Lung microvascular endothelial cell (primary cell): ENCODE measurements at places on chromosomes 13 and 19. TPM values are rescaled to one million over a fixed set of nuclear protein-coding genes. Genes with fewer than 3 reads are reported as not detected.

- DNase-seq: no peak
Observed at GRCh38 chr13:32941368-32941767, 74.9 kb upstream of the KL start.

GRCh38 chr19:16293118-16294091 is 31.2 kb upstream of the KLF2 start:
- DNase-seq: peak; percentile 67

DNA sequence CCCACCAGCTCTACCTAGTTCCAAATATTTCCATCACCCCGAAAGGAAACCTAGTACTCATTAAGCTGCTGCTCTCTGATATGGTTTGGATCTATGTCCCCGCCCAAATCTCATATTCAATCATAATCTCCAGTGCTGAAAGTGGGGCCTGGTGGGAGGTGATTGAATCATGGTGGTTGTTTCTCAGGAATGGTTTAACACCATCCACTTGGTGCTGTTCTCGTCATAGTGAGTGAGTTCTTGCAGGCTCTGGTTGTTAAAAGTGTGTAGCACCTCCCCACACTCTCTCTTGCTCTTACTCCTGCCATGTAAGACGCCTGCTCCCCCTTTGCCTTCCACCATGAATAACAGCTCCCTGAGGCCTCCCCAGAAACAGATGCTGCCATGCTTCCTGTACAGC is 43.4 kb upstream of the MED4 start:
- DNase-seq: no peak

GRCh38 chr13:48739386-48739964 is 85.7 kb downstream of the CYSLTR2 start:
- DNase-seq: no peak

GRCh38 chr19:51196181-51196580 is 28.7 kb upstream of the CD33 start:
- no peak for DNase-seq

ERICH4 gene
- total RNA-seq: not detected in 2 replicates

DNA sequence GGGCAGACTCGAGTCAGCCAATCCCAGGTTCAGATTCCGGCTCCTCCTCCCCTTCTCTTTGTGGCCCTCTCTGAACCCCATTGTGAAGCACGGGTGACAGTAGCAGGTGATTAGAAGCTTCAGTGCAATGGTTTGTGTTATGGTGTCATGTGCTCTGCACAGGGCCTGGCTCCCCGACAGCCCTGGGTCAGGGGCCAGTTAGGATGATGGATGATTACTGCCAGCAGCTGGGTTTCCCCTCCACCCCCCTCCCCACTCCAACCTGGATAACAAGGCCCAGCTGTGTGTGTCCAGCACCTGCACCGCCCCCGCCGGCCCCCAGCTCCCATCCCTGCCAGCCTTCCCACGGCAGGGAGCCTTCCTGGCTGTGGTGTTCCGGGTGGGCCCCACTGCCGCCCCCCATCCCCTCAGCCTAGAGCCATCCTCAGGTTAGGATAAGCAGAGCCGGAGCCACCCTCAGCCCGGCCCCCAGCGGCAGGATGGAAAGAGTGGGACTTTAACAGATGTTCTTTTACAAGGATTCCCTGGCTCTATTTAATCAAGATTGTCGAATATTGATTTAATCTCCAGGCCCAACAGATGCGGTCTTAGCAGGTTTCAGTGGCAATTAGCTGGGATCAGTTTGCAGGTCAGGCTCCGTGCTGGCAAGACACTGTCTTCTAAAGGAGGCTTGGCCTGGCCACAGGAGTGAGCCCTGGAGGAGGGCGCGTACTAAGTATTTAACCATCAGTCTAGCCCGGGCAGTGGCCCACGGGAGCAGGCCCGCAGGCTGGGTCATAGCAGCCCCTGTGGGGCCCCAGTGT is 156.2 kb downstream of the SIPA1L3 start:
- DNase-seq: peak; percentile 46

GPR180 gene
- 7.0 and 8.5 TPM in 2 replicates for total RNA-seq

DNA sequence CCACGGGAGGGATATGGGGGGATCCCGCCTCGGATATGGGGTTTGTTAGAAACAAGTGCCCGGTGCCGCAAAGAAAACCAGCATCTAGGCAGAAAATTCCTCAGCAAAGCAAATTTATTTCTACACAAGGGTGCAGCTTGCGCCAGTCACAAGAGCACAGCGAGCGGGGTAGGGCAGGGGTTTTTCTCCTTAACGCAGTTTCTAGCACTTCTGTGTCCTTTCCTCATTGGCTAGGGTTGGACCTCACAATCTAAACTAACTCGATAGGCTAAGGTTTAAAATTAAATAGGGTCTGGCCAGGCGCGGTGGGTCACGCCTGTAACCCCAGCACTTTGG is 595 bp downstream of the ZNF440 start:
- DNase-seq: peak; percentile 41

- no peak for DNase-seq
Observed at GRCh38 chr13:113950451-113951245, 23.2 kb downstream of the C13orf46 start.

GRCh38 chr19:17951990-17952976 is 14.6 kb upstream of the KCNN1 start:
- no peak for DNase-seq

OR1I1 gene
- not detected in 2 replicates for total RNA-seq

GRCh38 chr13:47033216-47033615 is 136.4 kb upstream of the HTR2A start:
- DNase-seq: no peak

KLHL1 gene
- not detected in 2 replicates for total RNA-seq

KLK5 gene
- total RNA-seq: not detected in 2 replicates

- no peak for DNase-seq
Observed at GRCh38 chr13:97130190-97130589, 91.9 kb upstream of the MBNL2 start.

DNA sequence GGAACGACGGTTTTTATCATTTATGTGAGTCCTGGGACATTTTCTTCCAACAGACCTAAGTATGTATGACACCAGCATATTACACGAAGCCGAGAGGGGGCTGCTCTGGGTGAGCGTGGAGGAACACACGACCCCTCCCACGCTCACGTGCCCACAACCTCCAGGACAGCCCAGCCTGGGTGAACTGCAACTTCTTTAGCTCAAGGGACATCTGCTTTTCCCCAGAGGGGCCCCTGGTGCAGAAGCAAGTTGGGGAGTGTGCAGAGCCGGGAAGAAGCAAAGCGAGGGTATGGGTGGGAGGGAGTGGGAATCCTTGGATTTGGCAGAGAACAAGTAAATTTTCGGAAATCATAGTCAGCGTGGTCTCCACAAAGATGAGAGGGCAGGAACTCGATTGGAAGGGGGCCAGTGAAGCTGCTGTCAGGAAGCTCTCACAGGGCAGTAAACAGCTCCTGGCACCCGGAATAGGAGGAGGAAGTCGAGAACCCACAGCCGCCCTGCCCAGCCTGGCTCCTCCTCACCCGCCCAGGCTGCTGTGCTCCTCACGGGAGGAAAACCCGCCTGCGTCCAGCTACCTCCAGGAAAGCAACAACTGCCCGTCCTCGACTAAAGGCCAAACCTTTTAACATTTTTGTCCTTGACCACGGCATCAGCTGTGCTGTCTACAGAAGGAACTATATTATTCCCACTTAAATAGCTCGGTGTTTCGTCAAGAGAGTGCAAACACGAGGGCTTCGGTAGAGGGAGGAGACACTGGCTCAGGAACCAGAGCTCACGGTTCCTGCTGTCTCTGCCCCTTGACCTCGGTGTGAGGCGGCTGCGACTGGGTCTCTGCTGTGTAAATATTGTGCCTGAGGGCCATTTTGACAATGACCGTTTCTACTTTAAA is 17.2 kb upstream of the CFAP97D2 start:
- DNase-seq: peak; percentile 66

DNA sequence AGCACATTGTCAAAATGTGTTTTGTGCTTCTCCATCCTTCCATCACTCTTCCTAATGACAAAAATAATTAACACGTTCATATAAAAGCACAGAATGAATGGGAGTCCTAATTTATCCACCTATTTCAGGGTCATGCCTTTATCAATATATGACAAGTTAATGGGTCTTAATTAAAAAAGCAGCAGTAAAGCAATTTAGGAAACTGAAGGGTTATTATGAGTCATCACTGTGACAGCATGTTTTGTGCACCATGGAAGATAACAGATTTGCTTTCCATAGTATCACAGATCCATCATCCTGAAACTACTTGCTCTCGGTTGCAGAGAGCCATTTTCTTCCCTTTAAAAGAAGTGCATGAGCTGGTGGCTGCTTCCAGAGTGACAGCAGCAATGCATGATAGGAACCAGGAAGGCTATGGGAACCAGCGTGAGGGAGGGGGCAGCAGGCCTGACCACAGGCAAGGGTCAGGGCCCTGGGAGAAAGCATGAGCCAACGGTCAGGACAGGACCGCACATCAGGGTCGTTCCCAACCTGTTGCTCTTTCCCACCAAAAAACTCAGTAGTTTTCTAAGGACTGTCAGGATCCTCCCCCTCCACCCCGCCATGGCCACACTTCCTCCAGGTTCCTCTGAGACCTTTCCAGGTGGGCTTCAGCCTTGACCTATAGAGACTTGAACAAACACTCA is 784.1 kb downstream of the UQCRFS1 start:
- DNase-seq: no peak

DNA sequence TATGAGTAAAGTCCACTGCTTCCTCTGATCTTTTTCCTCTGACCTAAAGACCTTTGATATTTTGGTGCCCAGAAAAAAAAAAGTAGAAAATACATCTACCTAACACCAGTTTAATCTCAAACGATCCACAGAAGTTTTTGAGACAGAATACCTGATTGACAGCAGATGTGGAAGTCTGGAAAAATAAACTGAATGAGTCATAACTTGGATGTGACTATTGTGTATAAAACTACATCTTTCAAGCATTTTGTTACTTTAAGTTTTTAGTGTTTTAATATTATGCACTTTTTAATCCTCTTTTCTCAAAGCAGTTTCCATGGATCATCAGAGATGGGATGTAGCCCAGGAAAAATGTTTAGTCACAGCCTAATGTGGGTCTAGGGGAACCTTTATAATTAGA is 216.1 kb downstream of the SLITRK1 start:
- DNase-seq: no peak

CGB5 gene
- total RNA-seq: not detected in 2 replicates

GRCh38 chr19:45729800-45730290 is 851 bp downstream of the FBXO46 start:
- DNase-seq: peak; percentile 52

GRCh38 chr19:42443944-42444398 is 1.2 kb upstream of the CXCL17 start:
- DNase-seq: no peak

ZNF418 gene
- total RNA-seq: 1.7 and 6.2 TPM in 2 replicates

REEP6 gene
- 0.20 and 0.44 TPM in 2 replicates for total RNA-seq

ZMYM2 gene
- total RNA-seq: 27.0 and 41.5 TPM in 2 replicates

VSTM1 gene
- not detected in 2 replicates for total RNA-seq

SPRYD7 gene
- total RNA-seq: 3.7 and 4.2 TPM in 2 replicates

DNA sequence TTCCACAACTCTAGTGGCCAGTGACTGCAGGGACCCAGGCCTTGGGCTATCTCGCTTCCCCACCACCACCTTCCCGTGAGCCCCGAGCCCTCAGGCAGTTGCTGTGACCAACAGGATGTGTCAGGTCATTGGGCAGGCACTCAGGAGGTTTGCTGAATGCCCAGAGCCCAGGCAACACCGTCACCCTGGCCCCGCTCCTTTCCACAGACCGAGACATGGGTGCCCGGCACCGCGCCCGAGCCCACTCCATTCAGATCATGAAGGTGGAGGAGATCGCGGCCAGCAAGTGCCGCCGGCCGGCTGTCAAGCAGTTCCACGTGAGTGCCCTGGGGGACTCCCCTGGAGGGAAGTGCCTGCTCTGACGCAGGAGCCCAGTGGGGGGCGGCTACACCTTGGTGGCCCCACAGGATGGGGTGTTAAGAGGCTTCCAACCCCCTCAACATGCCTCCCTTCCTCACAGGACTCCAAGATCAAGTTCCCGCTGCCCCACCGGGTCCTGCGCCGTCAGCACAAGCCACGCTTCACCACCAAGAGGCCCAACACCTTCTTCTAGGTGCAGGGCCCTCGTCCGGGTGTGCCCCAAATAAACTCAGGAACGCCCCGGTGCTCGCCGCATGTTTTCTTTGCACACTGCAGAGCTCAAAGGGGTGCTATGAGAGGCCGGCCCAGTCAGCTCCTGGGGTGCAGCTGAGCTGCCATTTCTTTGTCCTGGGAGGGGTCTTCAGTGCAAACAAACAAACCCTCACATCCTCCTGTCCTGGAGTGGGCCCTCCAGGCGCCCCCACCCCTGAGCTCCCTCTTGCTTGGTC is 3.2 kb downstream of the RPL18A start:
- no peak for DNase-seq

DNA sequence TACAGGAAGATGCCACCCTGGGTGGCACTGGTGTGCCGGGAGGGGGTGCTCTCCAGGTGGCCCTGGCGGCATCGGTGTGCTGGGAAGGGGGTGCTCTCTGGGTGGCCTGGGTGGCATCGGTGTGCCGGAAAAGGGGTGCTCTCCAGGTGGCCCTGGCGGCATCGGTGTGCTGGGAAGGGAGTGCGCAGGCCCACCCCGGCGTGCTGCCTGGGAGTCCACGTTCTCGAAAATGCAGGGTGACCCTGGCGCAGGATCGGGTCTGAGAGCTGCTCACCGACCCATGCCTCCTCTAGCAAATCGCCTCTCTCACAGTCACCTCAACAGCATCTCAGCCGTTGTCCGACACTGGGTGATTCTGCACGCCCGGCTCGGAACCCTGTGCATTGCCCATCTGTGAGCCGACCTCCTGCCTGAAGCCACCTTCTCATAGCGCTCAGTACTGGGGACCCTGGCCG is 36.4 kb downstream of the RASA3 start:
- DNase-seq: no peak

- no peak for DNase-seq
Observed at GRCh38 chr13:63567031-63567430, 2151.4 kb upstream of the PCDH20 start.

DNA sequence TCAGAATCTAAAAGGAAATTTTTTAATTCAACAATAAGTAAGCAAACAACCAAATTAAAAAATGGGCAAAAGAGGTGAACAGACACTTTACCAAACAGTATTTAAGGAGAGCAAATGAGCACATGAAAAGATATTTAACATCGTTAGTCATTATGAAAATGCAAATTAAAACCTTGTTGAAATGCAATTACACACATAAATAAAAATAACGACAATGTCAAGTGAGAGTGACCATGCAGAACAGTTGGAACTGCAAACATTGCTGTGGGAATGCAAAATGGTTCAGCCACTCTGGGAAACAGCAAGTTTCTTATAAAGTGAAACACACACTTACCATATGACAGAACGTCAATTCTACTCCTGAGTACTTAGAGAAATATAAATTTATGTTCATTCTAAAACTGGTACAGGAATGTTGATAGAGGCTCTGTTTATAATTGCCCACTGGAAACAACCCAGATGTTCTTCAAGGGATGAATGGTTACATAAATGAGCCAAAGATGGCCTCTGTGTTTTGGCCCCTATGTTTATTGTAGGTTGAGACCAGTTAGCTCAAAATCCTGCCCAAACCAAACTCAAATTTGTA is 678.1 kb downstream of the UQCRFS1 start:
- no peak for DNase-seq

DNA sequence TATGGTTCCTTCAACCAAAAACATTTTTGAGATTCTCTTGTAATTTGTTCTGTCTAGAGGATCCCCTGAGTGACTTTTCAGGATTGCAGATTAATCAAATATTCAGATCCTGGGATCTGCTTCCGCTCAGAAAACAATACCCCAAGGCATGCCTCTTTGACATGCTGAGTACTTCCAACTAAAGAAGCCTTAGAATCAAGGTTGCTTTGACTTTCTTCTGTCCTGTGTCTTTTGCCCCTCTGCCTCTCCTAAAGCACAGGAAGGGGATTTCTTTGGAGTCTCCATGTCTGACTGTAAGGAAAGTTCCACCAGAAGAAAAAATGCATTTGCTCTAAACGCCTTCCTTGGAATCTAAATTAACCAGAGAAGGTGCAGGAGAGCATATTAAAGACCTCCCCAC is 431.5 kb downstream of the FGF14 start:
- no peak for DNase-seq
